ENCODE measurements at places on chromosomes 6 and 20. TPM values are rescaled to one million over a fixed set of nuclear protein-coding genes. Genes with fewer than 3 reads are reported as not detected.

DDRGK1 gene
- polyA plus RNA-seq = 77.1 TPM

DNA sequence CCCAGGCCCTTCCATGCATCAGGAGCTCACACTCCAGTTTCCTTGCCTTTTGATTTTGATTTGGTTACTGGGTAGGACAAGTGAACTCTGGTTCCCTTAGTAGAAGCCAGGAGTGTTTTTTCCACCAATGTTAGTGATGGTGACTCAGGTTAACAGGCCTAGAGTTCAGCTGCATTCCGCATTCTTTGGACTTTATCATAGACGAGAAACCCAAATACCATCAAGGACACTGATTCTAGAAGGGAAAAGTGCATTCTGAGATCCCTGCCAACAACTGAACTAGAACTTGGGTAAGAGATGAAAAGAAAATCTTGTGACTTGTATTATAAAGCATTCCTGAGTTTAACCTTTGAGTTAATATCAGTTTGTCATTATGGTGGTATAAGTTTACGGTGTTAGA is 8.9 kb downstream of the GSS start:
- DNase-seq = no peak

CCN5 gene
- 14.1 TPM for polyA plus RNA-seq

DNA sequence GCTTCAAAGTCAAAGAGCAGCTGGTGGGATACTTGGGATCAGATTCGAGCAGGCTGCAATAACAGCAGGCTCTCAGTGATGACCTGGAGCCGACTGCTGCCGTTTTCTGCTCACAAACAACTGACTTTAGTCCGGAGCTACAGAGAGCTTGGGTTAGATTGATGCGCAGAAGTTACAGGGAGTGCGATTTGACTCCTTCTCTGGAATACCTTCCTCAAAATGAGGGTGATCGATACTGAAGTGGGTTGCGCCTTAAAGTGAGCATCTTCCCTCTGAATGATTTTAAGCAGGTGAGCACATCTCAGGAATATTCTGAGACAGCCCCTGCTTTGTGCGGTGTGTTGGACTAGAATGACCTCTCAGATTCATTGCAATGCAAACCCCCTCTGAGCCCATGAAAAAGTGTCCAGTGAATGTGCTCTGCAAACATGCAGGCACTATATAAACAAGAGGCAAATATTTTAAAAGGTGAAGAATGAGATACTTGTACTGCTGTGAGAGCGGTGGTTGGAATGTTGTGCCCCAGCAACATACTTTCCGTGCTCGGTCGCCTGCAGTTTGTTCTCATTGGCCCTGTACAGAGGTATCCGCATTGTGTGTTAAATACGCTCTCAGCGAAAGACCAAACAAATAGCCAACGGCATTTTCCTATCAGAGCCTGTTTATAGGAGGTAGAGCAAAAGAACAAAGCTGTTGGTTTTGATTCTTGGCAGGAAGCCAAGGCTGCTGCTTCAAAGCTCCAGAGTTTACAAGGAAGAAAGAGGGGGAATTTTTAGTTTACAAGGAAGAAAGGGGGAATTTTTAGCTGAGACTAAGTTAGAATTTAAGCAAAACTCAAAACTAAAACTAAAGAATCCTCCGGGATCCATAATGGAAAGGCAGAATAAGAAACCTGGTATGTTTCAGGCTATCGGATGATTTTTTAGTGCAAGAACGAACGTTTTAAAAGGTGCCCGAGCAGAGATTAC is 67.7 kb downstream of the PHACTR2 start:
- DNase-seq = peak; percentile 52

DNA sequence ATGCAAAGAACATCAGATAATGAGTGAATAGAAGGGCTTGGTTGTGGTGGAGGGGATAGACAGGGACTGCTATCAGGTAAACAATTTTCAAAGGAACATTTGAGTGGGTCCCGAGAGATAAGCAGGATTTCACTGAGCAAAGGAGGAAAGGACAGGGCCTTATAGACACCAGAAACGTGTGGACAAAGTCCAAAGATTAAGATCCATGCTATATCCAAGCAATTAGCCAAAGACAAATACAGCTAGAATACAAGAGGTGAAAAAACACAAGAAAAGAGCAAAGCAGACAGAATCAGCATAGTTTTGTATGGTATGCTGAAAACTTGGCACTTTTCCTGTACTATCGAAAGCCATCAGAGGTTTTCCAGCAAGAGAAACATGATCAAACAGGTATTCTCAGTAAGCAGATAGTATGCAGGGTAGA is 59.8 kb downstream of the CDK19 start:
- no peak for DNase-seq

DNA sequence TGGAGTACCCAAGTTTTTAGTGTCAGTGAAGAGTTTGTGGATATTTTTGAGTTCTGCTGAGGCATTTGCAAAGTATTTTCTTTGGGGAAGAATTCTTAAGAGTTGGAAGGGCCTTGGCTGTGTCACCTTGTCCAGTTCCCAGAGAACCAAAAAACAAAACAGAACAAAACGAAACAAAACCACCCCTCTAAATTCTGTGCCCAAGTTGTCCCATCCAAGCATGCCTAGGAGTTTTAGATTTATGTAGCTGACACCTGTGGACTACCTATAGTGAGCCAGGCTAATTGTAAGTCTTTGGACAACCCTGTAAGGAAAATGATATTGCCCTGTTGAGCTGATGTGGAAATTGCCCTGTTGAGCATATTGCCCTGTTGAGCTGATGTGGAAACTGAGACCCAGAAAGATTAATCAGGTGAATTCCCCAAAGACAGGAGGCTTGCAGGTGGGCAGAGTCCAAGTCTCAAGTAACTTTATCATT is 1.0 kb upstream of the ECI2 start:
- DNase-seq = no peak

SLC12A5 gene
- not detected for polyA plus RNA-seq

CLPSL2 gene
- not detected for polyA plus RNA-seq

- DNase-seq = no peak
These were observed 341.2 kb downstream of the SYNE1 start for GRCh38 chr6:152295920-152296319.

GRCh38 chr6:43045371-43045930 is 8.2 kb downstream of the CUL7 start:
- DNase-seq = no peak

- DNase-seq = no peak
These were observed 184.9 kb downstream of the ARHGAP18 start for GRCh38 chr6:129525055-129525454.

- no peak for DNase-seq
These were observed 30.1 kb upstream of the SH3BGRL2 start for GRCh38 chr6:79600812-79601609.

DNA sequence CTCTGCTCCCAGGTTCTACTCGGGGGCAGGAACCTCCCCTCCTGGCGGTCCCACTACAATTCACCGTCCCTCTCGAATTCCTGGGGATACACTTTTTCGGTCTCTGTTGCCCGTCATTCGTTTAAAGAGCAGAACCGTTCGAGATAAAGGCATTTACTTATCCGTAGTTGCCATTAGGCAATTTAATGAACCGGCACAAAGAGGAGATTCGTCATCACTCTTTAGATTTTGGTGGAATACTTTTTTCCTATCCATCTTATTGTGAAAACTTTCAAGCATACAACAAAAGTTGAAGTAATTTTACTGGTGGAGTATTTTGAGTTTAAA is 1.2 kb upstream of the CD24 start:
- DNase-seq = no peak

DNA sequence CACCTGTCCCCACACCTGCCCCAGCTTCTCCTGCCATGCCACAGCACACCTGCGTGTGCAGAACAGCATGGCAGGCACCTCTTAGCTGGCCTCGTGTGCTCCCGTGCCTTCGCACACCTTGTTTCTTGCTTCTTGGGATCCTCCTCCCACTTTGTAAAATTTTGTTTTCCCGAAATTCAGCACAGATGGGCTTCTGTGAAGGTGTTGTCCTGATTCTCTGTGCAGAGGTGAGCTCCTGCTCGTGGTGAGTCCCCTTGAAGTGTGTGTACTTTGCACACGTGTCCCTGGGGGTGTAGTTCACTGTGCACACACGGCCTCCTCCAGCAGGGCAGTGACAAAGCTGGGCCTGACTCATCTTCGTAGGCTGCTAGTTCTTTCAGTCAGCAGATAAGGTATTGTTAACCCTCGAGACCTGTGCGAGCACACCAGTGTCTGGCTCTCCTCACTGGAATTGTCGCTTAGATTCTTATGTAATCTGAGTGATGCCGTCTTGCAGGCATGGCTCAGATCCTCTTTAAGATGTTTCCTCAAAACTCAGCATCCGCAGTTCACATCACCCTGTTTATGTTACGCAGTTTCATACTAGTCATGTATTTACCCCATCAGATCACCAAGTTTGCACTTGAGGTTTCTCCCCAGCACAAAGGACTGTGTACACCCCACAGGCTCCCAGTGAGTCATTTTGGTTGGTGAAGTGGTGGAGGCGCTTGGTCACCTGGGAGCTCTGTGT is 77.7 kb downstream of the CDYL start:
- DNase-seq = no peak

DNA sequence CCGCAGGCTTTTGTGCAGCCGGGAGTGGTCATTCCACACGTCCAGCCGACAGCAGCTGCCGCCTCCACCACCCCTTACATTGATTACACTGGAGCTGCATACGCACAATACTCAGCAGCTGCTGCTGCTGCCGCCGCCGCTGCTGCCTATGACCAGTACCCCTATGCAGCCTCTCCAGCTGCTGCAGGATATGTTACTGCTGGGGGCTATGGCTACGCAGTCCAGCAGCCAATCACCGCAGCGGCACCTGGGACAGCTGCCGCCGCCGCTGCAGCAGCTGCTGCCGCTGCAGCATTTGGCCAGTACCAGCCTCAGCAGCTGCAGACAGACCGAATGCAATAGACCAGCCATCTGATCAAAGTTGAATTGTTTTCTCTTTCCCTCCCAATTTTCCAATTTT is 10.6 kb downstream of the RBM24 start:
- no peak for DNase-seq

Data from heart right ventricle (tissue), 16 donors.